Right cardiac atrium (tissue), 5 donors: ENCODE measurements at places on chromosomes 2 and 18. TPM values are rescaled to one million over a fixed set of nuclear protein-coding genes. Genes with fewer than 3 reads are reported as not detected.

DNA sequence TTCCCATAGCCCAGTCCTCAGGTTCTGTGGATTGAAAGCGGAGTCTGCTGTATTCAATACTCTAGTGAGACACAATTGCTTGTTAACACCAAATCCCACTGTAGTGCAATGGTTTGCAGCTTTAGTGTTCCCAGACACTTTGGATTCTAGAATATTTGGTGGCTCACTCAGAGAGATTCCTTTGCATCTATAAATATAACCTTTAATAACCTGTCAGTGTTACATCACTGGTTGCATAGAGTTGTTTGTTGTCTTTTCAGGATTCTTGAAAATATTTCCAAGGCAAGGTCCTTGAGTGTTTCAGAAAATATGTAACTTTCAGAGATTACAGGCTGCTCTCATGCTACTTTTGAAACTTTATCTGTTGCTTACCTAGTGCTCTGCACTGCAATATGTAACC is 157.5 kb downstream of the ZEB2 start:
- no peak for DNase-seq

- DNase-seq, result no peak
These were observed 33.9 kb downstream of the MAP4K4 start for GRCh38 chr2:101731221-101732054.

- DNase-seq, result no peak
These were observed 787.7 kb downstream of the CCDC85A start for GRCh38 chr2:56971383-56971974.

- DNase-seq, result no peak
These were observed 75.7 kb downstream of the ZAP70 start for GRCh38 chr2:97788986-97789644.

- DNase-seq, result no peak
These were observed 63.9 kb downstream of the STK39 start for GRCh38 chr2:168183308-168183997.

DNA sequence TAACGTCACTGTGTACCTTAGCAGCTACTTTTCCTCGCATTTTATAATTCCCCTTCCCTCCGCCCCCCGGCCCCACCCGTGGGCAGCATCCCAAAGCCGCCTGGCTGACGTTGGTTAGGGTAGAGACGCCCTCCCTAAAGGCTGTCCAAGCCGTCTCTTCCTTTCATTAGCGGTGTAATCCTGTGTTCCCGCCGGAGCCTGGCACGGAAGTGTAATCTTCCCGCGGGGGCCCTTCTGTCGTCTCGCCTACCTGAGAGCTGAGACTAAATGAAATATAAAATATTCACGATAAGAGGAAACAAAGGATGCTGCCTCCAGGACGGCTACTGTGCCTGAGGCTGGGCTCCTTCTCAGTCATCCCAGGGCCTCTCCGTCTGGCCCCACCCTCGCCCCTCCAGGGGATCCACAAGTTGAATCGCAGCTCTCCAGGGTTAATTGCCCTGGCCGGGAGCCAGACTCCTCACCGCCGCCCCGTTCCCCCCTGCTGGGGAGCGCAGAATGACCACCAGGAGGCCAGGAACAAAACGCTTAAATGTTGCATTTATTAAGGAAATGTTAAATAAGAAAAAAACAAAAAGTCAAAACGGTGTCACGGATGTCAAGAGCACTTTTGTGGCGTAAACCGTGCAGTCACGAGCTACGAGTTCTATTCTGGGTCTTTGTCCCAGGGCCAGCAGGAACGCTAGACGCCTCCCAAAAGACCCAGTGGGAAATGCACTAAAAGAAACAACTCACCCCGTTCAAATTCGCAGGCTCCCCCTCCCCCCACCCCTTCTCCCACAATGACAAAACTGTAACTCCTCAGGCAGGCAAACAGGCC is 1.5 kb downstream of the RPRM start:
- no peak for DNase-seq

DNA sequence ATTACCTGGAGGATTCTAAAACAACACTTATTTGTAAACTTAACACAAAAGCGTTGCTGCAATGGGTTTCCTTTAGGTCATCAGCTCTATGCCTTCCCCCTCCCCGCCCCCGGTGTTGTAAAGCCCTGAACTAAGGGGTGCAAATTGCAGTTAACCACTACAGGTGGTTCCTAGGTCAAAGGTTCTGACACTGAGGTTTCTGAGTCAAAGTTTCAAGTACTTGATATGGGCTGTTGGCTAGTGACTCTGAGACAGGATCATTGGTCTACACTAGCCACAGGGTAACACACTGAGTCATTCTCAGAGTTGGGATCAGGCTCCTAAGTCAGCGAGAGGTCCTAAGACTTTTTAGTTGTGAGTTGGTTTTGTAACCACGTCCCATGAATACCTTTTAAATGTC is 15.4 kb downstream of the IL1B start:
- no peak for DNase-seq

GRCh38 chr2:86416146-86416545 is 25.0 kb upstream of the KDM3A start:
- DNase-seq, result no peak

- peak; percentile 63 for DNase-seq
These were observed 72.3 kb downstream of the SMAD7 start for GRCh38 chr18:48878471-48878870.

GRCh38 chr2:157415591-157416101 is 28.2 kb downstream of the CYTIP start:
- DNase-seq, result peak; percentile 25

- DNase-seq, result no peak
These were observed 66.2 kb downstream of the HS1BP3 start for GRCh38 chr2:20584399-20585358.

DNA sequence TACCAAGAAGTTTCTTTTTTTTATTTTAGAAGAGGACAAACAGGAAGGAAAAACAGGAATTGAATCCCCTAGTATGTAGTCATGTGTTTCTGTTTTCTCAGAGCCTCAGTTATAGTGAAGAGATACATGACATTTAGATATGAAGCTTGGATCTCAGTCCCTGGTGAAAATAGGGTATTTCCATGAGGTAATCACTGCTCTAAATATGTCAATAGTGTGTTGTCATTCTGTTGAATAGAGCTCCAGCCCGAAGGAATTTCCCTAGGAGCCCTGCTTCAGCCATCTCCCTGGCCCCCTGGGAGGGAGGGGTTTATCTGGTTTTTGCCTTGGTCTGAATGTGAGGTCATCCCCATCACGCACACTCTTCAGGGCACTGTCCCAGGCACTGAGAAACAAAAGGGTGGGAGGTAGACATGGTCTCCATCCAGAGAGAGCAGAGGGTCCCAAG is 47.1 kb upstream of the REL start:
- no peak for DNase-seq

GRCh38 chr2:169131587-169132512 is 62.5 kb downstream of the DHRS9 start:
- DNase-seq, result no peak

DNA sequence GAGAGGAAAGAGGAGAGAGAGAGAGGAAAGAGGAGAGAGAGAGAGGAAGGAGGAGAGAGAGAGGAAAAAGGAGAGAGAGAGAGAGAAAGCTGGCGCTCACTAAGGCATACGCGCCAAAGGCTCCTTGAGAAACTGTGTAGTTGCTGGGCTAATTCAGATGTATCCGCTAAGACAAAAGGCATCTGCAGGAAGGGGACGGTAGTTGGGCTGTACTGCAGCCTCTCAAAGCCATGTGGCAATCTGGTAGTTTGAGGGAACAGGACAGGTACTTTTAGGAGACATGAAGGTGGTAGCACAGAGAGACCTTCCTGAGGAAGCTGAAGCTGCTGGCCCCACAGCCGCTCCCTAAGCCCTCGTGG is 31.6 kb downstream of the THNSL2 start:
- no peak for DNase-seq

The SRD5A2 gene
- total RNA-seq, result not detected

The CAPN10 gene
- total RNA-seq, result 35.5 TPM

The CPS1 gene
- 5.4 TPM for total RNA-seq

The LIPG gene
- total RNA-seq, result 0.26 TPM

The MYO1B gene
- 10.3 TPM for total RNA-seq

The UCN gene
- total RNA-seq, result 1.2 TPM

The ZSCAN30 gene
- total RNA-seq, result 17.6 TPM
